Myocyte (in vitro differentiated cells): ENCODE measurements at places on chromosomes 4 and X.

- no peak for DNase-seq
Measured at GRCh38 chrX:41728125-41728524, 4.1 kb downstream of the GPR82 start.

DNA sequence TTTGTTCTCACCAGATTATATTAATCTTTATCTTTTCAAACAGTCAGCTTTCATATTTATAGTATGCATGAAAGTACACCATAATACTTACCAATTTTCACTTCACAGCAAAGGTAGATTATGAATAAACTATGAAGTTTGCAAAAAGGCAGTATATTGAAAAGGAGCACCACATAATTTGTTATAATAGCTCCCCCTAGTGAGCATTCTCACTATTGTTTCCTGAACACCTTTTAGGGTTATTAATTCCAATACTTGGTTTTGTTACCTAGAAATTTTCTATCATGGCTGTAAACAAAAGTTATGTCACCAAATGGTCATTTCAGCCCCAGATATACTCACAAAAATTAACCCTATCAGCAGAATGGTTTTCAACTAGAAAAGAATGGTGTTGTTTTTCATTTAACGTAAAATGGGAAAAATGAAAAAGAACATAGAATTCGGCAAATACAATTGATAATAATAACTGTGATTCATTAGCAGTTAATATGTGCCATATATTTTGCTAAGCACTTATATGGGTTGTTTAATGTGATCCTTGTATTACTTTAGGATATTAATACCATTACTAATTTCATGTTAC is 30.2 kb upstream of the NKX6-1 start:
- DNase-seq: peak; percentile 38

- no peak for DNase-seq
Measured at GRCh38 chr4:123283371-123283895, 113.2 kb upstream of the SPRY1 start.

DNA sequence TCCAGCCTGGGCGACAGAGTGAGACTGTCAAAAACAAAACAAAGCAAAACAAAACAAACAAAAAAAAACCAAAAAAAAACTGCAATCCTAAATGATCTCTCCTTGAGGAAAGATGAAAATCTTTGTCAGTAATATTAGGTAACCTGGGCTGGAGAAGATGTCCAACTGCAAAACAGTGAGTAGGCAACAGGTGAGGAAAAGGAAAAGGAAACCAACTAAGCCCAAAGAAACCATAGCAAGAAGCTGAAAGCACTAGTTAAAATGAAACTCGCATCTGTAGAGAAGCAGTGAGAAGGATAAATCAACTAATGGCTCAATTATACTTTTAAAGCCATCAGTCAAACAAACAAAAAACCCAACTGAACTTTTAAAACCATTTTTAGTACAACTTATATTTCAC is 54.2 kb downstream of the ENOX2 start:
- no peak for DNase-seq

DNA sequence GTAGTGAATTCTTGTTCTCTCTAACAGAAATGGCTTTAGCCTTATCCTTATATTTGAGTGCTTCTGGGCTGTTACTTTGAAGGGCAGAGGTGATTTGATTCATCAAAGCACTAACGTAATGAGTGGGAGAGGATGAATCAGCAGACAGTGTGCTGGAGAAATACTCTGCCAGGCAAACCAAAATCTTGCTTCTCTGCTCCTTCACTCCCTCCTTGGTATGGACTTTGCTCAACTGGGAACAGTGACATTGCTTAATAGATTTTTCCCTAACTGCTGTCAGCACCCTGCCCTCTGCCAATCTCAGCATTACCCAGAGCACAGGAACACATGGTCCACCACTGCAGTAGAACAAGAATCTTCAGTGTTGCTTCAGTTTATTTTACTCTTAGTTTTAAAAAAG is 56.0 kb downstream of the PDLIM5 start:
- peak; percentile 44 for DNase-seq

DNA sequence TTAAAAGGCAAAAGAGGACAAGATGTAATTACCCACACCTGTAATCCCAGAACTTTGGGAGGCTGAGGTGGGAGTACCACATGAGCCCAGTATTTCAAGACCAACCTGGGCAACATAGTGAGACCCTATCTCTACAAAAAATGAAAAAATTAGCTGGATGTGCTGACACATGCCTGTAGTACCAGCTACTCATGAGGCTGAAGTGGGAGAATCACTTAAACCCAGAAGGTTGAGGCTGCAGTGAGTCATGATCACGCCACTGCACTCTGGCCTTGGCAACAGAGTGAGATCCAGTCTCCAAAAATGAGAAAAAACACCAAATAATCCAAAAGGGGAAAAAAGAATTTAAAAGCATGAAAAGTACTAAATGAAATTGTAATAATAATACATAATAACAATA is 30.8 kb downstream of the NR0B1 start:
- DNase-seq: no peak

DNA sequence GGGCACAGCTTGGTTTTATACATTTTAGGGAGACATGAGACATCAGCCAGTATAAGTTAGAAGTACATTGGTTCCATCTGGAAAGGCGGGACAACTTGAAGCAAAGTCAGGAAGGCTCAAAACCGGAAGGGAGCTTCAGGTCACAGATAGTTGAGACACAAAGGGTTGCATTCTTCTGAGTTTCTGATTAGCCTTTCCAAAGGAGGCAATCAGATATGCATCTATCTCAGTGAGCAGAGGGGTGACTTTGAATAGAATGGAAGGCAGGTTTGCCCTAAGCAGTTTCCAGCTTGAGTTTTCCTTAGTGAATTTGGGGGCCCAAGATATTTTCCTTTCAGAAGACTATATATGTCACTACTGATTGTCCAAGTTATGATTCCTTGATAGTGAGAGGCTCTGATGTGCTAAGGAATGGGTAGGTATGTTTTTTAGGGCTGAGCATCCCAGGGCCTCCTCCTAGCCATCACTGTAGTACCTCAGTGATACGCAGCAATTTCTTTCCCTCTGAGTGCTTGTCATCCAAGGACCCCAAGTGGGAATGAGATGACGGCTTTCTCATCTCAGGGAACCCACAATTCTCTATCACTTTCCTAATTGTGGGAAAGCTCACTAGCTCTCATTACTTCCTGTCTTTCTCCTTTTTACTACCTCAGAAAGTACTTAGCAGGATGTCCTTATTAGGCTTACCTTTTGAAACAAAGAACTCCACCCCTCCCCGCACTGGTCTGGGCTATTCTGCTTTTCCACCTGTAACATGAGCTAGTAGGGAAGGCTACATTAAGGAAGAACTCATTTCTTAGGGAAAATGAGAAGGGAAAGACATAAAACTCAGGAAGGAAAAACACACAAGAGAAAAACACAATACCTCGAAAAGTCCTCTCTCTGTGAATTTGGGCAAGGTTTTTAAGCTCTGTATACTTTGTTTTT is 632.7 kb downstream of the RAPGEF2 start:
- no peak for DNase-seq

GRCh38 chrX:130108647-130109428 is 1.5 kb downstream of the ELF4 start:
- peak; percentile 43 for DNase-seq

DNA sequence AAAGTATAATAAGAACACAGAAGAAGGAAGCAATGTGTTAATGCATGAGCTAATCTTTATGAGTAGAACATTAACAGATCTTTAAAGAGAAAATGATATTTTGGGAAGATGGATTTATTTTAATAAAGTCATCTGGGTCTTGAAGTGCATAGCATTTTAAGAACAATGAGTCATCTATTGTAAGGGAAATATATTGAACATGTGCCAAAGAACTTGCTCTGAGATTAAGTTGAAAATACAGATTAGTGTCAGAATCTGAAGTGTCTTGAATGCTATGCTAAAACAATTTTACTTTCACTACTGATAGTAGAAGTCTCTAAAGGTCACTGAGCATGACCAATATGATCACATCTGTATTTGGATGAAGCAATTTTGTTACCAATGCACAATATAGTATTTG is 776.7 kb upstream of the GRID2 start:
- no peak for DNase-seq

DNA sequence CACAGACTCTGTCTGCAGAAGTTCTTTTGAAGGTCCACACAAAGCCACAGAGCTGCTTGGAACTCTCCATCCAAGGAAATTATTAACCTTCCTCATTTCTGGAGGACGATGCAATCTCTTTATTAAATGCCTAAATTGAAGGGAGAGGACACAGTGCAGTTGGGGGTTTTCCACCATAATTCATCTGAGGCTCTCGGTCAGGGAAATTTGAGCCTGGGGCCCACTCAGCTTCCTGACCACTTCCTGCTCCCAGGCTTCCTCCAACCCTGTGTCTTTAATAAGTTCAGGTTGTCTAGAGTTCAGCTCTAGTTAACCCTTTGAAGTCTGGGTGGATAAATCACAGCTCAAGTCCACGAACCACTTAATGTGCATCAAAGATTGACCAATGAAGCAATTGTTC is 58.5 kb downstream of the PRPS1 start:
- no peak for DNase-seq

- no peak for DNase-seq
Measured at GRCh38 chr4:124037236-124037635, 640.6 kb downstream of the SPRY1 start.

GRCh38 chrX:38632516-38632915 is 71.2 kb downstream of the TSPAN7 start:
- DNase-seq: no peak

- DNase-seq: no peak
Measured at GRCh38 chr4:106409901-106410889, 41.6 kb upstream of the GIMD1 start.

DNA sequence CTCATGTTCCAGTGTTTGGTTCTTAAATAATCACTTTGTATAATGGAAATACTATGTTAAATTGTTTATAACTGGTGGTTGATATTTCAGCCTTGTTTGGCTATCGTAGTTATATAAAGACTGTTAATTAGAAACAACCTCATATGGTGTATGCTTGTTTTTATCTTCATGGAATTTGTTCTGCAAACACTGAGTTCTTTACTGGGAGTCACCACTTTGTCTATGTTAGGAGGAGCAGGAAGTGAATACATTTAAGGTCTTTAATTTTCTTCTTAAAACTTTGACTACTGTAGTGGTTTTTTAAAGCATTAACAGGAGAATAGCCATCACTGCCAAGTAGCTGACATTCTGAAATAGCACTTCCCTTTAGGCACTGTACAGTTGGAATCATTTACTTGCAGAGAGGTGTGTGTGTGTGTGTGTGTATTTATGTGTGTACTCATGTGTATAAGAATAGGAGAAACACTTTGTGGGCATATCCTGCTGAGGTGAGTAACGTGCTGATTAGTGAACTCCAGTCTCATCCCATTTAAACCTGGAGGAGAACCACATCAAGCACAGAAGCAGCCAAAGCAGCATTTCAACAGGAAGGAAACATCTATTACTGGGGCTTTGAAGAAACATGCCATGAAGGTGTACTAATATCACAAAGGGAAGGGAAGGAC is 37.8 kb downstream of the TET2 start:
- no peak for DNase-seq

- DNase-seq: peak; percentile 68
Measured at GRCh38 chr4:142645475-142646108, 200.5 kb downstream of the INPP4B start.

DNA sequence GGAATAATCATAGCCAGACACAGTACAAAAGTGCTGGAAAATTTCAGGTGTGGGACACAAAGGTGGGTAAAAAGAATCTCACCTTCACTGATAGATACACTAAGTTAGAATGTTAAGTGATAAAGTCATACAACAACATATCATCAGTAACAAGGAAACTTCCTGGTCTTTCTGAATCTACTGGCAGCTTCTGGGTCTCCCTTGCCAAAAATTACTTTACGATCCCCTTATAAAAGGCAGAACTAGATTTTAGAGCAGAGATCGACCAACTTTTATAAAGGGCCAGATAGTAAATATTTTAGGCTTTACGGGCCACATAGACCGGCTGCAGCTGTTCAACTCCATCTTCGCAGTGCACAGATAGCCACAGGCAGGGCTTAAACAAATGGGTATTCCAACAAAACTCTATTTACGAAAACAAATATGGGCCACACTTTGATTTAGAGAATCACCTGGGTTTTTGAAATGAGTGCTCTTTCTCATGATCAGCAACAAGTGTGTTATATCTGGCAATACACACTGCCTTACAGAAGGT is 159.9 kb downstream of the AASDH start:
- no peak for DNase-seq

DNA sequence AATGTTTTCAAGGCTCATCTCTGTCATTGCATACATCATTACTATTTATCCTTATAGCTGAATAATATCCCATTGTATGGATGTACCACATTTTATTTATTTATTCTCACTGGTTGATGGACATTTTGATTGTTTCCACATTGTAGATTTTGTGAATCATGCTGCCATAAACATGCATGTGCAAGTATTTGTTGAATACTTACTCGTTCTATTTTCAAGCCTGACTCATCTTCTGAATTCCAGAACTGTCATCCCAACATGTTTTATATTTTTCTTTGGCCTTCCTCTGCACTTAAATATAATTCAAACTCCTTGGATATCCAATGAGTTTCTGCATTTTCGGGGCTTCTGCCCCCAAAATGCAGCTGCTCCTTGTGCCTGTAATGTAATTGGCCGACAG is 77.6 kb downstream of the MXRA5 start:
- no peak for DNase-seq

DNA sequence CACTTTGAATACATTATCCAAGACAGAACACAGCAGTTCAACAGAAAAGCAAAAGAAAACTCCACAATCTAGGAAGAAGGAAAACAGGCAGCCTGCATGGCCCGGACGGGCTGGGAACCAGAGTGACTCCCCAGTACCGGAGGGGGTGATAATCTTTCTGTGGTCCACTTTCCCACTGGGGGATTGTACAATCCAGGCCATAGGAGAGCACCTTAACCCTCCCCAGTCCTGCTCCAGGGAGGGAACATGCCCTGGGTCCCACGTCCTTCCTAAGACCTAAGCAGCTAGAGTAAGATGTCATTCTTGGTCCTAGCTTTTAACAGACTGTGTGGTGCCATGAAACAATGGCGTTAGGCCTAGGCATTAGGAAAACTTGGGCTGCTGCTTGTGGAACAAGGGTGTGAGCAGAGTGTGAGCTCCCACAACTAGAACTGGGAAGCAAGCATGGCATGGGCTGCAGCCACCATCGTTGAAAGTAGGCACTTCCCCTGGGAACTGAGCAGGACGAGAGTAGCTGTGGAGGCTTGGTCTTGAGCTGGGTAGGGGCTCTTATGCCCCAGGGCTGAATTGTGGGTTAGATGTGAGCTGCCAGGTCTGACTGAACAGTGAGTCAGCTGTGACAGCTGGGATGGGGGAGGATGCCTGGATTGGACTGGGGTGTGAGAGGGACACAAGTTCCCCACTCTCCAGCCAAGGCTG is 42.4 kb downstream of the NAT8L start:
- DNase-seq: peak; percentile 88

GRCh38 chr4:7049739-7050138 is 6.6 kb downstream of the TADA2B start:
- DNase-seq: no peak

- peak; percentile 84 for DNase-seq
Measured at GRCh38 chr4:110287130-110287529, 88.7 kb upstream of the ELOVL6 start.

GRCh38 chr4:88659055-88659889 is 38.4 kb downstream of the NAP1L5 start:
- DNase-seq: peak; percentile 73

DNA sequence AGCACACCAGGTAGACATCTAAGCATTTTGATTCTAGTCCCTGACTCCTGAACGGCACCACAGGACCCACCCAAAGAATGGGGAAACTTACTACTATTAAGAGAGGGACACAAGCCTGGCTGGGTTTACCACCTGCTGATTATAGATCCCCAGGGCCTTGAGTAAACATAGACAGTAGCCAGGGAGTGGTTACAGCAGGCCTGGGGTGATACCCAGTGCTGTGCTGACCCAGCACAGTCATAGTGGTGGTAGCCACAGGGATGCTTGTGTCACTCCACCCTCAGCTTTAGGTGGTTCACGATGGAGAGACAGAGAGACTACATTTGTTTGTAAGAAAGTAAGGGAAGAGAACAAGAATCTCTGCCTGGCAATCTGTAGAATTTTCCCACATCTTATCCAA is 11.7 kb downstream of the CYSLTR1 start:
- peak; percentile 40 for DNase-seq
